ENCODE measurements at places on chromosomes 16 and 17.

DNA sequence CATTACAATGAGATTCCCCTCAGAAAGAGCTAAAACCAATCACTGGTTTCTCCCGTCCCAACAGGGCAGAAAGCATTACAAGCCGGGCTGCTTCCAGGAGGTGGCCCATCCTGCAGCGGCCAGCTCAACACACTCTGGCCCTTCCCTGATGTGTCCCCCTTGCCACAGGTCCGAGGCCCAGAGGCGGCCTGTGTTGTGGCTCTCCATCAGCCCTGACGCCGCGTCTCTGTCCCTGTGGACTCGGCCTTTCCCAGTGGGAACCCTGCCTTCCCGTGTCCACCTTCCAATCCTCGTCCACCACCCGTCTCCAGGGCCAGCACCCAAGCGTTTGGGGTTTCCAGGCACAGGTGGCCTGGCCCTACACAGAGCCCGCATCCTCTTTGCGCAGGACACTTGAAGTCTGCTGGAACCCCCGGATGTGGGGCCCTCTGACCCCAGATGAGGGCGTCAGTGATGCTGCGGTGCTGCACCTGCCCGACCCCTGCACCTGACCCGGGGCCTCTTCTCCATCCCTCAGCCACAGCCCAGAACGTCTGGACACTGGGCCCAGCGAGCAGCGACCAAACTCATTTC, 21.1 kb downstream of the RAB40B start:
- DNase-seq, result no peak

DNA sequence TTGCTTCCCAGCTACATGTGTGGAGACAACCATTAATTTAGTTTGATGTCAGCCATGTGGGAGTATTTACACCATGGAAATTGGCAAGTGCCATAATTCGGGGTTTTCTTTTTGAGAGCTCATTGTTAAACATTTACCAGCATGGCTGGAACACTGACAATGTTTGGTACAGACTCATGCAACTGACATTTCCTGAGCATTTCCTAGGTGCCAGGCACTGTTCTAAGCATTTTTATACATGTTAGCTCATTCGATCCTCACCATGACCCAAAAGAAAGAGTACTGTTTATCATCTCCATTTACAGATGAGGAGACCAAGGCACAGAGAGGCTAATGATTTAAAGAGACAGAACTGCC, 86.9 kb downstream of the FOXL1 start:
- no peak for DNase-seq

- no peak for DNase-seq
Observed at GRCh38 chr17:3796110-3796821, 4.7 kb downstream of the ITGAE start.

DNA sequence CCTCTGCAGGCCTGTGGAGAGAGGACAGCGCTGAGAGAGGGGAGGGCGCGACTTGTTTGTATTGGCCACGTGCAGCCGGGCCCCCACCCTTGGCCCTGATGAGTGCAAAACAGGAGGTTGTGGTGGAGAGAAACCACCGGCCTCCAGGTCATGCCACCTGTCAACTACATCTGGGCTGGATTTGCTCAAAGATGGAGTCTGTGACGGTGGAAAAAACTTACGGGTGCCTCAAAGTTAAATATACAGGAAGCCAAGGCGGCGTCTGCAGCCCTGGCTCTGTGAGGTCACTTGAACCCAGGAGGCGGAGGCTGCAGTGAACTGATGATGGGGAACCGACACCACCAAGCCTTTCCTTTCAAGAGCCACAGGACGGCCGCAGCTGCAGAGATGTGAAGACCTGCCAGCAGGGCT, 15.7 kb downstream of the C16orf74 start:
- DNase-seq, result no peak

DNA sequence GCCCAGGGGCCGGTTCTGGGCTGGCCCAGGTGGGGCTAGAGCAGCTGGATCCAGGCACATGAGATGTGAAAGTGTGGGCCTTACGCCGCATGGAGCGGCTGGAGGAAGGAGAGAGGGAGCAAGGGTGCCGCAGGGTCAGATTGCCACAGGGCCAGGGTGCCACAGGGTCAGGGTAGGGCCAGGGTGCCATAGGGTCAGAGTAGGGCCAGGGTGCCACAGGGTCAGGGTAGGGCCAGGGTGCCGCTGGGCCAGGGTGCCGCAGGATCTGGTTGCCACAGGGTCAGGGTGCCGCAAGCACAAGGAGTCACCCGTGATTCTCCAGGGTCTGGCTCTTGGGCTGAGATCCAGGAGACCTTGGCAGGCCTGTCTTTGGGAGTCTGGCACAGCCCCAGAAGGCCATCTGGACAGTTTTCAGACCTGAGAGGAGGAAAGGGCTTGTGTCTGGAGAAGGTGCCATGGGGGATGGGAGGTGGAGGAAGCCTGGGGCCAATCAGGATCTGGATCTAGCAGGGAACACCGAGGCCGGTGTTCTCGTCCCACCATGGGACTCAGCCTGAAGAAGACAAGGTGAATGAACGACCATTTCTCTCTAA, 13.1 kb upstream of the LASP1NB start:
- DNase-seq, result no peak

DNA sequence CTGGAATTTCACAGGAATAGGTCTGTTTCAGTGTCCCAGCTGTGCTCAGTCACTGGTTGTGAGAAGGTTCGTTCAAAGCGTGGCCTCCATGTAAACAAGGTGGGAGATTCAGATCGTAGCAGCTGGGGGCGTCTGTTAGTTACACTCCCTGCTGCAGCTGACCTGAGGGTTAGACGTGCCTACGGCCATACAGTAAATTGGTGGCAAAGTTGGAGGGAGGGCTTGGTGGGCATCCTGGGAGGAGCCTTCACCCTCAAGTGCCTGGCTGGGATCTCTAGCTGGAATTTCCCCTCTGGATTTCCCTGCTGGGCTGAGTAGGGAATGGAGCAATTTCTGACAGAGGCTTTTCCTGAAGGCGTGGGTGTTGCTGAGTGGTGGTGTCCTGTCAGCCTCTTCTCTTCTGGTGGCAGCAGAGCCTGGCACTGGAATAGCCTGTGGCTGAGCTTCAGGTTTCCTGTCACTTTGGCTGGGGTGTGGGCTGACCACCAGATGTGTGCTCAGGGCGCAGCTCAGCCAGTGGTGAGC, 6.4 kb downstream of the FCSK start:
- peak; percentile 34 for DNase-seq

DNA sequence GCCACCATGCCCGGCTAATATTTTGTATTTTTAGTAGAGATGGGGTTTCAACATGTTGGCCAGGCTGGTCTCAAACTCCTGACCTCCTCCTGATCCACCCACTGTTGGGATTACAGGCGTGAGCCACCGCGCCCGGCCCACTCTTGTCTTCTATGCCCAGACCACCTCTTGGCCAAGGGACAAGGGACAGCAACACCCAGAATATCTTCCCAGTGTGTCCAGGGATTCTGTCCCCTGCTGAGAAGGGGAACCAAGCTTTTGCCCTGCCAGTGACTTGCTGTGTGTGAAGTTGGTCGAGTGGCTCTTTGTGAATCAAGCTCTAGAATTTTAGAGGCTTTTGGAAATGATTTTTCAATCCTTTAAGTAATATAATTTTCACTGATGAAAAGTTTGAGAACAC, 1.7 kb upstream of the MPO start:
- no peak for DNase-seq

DNA sequence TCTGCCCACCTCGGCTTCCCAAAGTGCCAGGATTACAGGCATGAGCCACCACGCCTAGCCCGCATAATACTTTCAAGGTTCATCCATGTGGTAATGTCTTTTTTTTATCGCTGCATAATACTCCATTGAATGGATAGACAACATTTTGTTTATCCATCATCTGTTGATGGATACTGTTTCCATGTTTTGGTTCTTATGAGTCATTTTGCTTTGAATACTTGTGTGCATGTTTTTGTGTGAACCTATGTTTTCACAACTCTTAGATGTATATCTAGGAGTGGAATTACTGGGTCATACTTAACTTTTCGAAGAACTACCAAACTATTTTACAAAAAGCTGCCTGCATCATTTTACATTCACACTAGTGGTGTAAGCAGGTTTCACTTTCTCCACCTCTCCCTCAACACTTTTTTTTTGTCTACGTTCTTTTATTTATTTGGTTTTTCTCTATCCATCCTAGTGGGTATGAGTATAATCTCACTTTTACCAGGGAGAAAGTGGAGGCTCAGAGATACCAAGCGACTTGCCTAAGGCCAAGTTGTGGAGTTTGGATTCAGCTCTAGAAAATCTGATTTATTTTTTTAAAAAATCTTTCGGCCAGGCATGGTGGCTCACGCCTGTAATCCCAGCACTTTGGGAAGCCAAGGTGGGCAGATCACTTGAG, 151.2 kb downstream of the CMIP start:
- no peak for DNase-seq

- no peak for DNase-seq
Observed at GRCh38 chr17:10112962-10113361, 85.4 kb downstream of the GAS7 start.

DNA sequence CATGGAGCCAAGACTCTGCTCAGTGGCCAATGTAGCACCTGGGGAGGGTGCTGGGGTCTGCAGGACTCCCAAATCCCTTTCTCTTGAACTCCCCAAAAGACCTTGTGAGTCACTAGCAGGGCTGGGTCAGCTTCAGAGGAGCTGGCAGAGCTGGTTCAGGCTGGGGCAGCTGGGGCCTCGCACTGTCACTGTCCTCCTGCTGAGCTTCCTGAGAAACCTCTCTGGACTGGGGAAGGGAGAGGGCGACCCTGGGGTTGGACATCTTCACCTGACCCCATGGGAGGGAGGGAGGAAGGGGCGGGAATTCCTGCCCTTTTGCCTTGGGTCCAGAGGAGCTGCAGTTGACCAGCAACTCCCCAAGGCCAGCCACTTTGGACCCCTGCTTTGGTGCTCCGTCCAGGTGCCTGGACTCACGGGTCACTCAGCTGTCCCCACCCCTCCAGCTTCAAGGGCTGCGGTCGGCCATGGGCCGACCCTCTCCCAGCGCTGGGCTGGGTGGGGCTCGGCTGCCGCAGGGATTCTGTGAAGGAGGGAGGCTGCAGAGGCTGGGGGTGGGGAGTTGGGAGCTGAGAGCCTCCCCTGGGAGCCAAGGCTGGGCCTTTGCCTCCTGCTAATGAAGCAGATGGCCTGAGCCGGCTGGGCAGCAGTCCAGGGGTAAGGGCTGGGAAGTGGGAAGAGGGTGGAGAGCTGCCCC, 9.2 kb downstream of the FMNL1 start:
- no peak for DNase-seq

DNA sequence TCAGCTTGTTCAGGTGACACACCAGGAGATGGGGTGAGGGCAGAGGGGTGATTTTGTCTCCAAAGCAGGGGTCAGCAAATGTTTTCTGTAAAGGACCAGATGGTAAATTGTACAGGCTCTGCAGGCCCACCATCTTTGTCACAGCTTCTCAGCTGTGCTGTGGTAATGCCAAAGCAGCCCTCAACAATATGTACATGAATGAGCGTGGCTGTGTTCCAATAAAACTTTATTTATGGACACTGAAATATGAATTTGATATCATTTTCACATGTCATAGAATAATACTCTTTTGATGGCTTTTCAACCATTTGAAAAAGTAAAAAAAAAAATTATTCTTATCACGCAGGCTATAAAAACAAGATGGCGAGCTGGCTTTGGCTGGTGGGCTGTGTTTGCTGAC, 206.4 kb upstream of the RPL38 start:
- no peak for DNase-seq

DNA sequence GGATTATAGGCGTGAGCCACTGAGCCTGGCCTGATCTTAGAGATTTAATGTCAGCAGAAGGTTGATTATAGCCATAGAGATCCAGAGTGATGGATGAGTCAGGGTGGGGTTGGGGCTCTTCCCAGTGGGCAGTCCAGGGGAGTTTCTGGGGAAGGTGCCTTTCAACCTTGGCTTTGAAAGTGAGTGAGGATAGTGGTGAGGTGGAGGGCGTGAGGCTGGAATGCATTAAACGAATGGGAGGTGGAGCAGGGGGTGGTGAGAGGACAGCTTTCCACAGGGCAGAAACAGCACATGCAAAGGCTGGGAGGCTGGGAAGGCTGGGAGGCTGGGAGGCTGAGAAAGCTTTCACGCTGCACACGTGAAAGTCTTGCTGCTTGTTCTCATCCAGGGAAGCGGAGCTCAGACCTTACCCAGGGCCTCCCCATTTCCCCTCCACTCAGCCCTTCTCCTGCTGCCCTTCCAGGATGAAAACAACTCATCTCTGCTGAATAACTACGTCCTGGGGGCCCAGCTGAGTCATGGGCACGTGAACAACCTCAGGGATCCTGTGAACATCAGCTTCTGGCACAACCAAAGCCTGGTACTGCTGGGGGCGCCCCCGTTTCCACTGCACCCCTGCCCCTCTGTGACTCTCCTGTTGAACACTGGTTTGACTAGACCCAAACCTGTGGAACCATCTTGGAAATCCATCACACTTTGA, 22.3 kb downstream of the ADGRG5 start:
- DNase-seq, result no peak

All from right kidney (tissue), 9 donors.